T-helper 1 cell (primary cell): ENCODE measurements at places on chromosomes 16 and 17.

DNA sequence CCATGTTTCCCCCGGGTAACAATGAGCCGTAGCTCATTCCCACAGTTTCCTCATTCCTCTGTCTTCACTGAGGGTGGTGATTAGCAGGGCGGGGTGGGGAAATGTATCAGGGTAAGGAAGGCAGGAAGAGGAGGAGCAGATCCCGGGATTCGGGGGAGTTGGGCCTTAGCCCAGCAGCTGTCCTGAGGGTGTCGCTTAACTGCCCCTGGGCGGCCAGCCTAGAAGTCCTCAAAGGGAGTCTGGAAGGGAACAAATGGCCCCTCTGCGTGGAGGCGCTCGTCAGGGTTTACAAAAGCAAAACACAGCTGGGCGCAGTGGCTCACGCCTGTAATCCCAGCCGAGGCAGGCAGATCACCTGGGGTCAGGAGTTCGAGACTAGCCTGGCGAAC lies 14.3 kb downstream of the MLYCD start:
- DNase-seq = no peak

DNA sequence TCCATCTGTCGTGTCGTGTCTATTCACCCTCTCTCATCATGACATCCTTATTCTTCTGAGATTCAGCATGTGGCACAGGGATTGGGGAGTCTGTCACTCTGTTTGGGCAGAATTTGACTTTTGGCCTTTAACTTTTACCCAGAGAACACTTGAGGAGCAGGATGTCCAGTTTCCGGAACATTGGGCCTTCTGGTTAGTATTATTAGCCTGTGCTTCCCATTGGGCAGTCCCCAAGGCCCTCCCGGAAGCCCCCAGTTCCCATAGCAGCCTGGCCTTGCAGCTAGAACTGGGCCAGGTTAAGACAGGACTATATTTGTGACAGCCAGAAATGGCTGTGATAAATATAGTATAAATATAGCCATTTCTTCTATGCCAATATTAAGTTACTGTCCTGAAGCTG lies 9.6 kb downstream of the SCN4A start:
- no peak for DNase-seq

DNA sequence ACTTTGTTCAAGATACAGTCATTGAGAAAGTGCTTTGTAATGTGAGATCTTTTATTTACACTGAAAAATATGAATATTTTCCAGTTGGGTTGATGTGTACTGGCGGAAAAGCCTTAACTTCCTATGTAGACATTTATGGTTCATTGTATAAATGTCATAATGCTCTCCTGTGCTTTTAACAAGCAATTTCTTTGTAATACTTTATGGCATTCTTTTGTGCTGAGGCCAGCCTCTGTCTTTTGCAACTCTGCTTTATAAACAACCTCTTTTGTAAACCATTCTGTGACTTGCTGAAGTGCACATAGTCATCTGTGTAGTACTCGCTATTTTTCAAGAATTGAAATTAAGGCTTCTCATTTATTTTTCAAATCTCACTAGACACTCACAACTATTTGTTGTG lies 291.2 kb downstream of the CDH11 start:
- no peak for DNase-seq

GRCh38 chr16:4495766-4496165 lies 19.6 kb downstream of the HMOX2 start:
- no peak for DNase-seq

DNA sequence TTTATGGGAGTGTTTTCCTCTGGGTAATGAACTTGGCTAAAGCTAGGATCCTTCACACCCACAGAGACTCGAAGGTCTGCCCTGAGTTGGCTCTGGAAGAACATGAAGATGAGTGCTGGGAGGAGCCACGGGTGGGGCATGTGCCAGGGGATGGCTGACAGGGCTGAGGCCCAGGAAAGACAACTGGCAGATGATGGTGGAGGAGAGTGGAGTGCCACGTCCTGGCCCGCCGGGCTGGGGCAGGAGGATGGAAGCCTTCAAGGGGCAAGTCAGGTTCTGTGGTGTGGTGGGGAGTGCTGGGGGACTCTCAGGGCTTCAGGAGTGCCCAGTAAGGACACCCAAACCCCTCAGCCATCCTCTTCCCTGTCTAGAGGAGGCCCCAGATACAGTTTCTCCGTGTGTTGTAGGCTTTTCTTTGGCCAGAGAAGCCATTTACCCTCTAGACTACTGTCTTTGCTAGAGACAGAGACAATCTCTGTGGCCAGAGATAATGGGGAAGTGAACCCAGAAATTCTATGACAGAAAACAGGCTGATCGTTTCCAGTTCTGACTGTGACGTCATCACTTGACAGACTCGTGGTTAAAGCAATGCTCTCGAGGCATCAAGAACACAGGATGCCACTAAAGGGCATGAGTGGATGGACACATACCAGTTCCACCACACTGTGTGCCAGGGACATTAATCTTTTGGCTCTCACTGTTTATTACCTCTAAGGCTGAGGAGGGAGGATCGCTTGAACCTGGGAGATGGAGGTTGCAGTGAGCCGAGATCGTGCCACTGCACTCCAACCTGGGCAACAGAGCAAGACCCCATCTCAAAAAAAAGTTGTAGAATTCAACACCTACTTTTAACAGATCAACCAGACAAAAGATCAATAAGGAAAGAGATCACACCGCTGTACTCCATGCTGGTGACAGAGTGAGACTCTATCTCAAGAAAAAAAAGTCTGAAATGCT lies 18.6 kb upstream of the SLC5A10 start:
- no peak for DNase-seq

GRCh38 chr16:2486645-2487516 lies 12.0 kb downstream of the TBC1D24 start:
- DNase-seq = peak; percentile 73

GRCh38 chr16:89522287-89522686 lies 14.1 kb downstream of the SPG7 start:
- DNase-seq = no peak

GRCh38 chr16:69240331-69240730 lies 53.4 kb downstream of the SNTB2 start:
- no peak for DNase-seq

- DNase-seq = no peak
Measured at GRCh38 chr17:18234853-18235380, 9.5 kb downstream of the LLGL1 start.

DNA sequence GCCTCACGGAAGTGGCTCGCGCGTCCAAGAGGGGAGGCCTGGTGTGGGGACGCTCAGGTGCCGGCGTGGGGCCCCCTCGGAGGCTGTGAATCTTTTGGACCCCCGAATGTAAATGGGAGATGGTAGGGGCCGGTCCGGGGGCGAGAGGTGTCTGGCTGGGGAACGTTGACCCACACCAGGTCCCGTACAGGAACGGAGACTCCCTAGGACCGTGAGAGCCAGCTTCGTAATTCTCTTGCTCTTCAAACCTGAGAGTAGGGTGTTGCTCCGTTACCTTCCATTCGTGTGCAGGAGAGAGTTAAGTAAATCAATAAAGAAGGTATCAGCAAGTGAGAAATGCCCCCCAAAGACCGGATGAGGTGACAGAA lies 481 bp downstream of the LYRM1 start:
- no peak for DNase-seq

GRCh38 chr17:45018848-45019711 lies 32.4 kb downstream of the DCAKD start:
- no peak for DNase-seq

DNA sequence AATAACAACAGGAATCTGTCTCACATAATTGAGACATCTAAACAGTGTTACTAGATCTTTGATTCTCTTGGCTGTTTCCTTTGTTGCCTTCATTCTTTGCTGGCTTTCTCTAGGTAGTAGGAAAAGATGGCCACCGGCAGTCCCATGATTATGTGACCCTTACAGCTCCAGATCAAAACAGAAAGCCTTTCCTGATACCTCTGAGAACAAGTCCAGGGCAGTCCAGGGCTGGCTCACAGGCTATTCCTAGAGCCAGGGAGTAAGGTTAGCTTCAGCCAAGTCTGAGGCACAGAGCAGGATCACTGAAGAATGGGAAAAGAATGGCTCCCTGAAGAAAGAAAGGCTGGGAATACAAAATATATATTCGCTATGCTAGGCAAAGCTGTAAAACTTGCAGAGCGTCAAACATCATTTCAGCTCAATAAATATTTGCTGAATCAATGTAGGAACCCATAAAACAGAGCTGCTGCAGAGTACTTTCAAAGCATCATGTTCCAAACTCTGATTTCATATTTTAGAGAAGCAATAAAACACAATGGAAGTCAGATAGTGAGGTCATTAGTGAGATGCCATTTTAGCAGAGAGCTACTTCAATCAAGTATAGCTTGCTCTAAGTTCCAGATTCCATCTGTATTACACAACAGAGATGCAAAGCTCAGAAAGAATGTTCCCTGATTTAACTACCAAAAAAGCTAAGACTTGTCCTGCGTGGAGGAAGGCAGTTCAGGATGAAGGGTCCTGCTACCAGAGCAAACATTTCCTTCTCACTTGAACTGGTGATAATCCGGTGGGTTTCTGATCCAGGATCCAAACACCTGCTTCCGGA lies 23.4 kb downstream of the ADAT1 start:
- no peak for DNase-seq
